ENCODE measurements at places on chromosomes 7 and 10.

DNA sequence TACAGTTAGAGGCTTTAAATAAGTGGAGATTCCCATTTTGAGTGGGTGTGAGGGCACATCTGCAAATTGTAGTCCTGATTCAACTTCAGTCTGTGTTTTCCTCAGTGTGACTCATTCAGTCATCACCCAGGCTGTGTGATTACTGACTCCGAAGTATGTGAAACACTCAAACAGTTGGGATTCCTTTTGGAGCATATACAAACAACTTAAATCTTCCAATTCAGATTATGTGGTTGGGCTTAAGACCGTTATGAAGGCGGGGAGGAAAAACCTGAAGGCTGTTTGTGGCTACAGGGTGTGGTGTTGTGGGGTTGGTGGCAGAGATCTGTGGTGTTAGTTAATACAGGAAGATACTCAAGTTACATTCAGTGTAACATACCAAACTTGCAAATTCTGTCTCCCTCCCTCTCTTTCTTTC lies 259.7 kb upstream of the FERD3L start:
- no peak for DNase-seq

- no peak for DNase-seq
These were observed 17.7 kb downstream of the IL15RA start for GRCh38 chr10:5959581-5960069.

DNA sequence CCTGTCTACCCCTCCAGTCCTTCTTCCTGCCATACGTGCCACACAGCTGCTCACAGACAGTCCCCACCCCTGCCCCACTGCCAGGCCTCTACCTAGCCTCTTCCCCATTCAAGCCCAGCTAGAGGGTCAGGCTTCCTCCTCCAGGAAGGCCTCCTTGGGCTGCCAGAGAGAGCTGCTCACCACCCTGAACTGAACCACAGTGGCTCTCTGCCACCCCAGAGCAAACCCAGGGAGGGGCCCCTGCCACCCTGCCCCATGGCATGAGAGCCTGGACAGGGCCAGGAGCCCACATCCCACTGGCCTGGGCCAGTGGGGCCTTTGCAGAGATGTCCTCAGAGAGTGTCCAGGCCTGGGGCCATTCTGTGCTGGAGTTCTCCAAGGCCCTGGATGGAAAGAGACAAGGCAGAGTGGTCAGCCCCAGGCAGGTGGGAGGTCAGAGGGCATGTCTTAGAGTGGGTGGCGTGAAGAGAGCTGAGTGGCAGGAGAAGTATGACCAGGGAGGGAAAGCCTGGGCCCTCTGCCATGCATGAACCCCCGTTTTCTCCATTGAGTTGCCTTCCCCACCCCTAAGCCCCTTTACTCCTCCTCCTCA lies 40.4 kb downstream of the TMEM270 start:
- no peak for DNase-seq

GRCh38 chr10:122122493-122122892 lies 133.5 kb downstream of the TACC2 start:
- no peak for DNase-seq

- DNase-seq, result no peak
These were observed 91.5 kb upstream of the THSD7A start for GRCh38 chr7:11923376-11923930.

- no peak for DNase-seq
These were observed 136.4 kb upstream of the ASAH2 start for GRCh38 chr10:50387732-50388073.

- DNase-seq, result no peak
These were observed 151.8 kb upstream of the ASAH2 start for GRCh38 chr10:50403074-50403473.

DNA sequence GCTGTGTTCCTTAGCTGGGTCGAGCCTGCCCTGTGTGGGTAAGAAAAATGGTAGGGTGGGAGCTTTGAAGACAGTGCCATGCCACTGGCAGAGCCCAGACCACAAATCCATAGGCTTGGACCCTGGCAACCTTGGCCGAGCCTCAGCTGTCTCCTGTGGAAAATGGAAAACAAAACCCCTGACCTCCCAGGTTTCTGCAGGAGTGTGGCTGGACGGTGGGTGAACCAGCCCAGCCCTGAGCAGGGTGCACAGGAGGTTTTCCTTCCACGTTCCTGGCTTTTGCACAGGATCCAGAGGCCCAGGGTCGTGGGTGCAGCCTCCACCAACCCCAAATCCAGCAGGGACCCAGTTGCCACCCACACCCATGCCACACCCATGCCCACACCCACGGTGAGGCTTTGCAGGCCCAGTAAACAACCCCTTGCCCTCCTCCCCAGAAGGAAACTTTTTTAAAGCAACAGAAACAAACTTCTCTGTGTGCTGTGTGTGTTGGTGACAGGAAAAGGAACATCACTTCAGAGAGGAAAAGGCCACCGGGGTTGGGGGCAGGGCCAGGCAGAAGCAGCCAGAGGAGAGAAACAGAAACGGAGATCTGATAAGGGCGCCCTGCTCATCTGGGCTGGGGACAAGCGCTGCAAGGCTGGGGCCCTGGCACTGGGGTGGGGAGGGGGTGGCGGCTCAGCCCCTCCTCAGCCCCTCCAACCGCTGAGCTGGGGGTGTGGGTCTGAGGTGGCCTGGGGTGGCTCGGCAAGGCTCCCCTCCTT lies 20.7 kb upstream of the ZMIZ1 start:
- DNase-seq, result no peak

- DNase-seq, result no peak
These were observed 45.7 kb downstream of the HIBADH start for GRCh38 chr7:27616914-27617548.

DNA sequence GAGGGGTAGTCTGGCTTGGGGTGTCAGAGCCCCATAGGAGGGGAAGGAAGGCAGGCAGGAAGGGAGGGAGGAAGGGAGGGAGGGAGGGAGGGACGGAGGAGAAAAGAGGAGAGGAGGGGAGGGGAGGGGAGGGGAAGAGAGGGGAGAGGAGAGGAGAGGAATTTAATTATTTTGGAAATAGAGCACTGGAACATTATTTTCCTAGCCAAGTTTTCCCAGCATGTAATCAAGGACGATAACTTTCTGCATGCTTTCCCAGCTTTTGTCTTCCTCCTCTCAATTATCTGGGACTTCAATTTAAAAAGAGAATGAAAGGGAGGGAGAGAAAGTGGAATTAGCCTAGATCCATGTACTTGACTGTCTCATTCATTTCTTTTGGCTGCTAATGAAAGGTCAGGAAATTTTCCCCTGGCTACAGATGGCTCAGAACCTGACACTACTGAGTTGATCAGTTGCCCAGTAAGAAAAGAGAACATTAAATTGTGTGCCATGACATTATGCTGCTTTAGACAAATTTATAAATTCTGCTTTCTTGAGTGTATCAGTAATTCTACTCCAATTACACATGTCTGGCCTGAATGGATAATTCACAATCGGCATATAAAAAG lies 148.8 kb downstream of the LRRC4 start:
- no peak for DNase-seq

DNA sequence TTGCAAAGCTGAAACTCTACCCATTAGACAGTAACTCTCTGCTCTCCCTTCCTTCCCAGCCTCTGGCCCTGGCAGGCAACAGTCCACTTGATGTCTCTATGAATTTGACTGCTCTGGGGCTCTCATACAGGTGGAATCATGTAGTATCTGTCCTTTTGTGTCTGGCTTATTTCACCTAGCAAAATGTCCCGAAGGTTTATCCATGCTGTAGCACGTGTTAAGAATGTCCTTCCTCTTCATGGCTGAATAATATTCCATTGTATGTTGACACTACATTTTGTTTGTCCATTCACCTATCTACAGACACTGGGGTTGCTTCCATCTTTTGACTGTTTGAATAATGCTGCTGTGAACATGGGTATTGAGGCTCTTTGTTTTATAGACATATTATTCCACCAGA lies 128.9 kb downstream of the EGFR start:
- DNase-seq, result no peak

DNA sequence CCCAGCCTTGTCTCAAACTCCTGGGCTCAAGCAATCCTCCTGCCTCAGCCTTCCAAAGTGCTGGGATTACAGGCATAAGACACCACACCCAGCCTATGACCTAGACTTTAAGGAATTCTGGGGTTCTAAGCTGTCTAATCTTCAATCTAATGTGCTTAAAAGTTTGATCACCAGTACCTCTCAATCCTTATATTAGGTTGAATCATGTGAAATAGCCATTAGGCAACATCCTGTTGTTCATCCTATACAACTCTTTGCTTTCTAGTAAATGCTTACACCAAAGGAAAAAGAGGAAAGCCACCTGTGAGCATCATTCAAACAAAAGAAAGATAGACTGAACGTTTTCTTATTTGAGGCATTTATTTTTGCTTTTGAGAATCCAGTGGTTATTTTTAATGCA lies 56.0 kb downstream of the ATOH7 start:
- DNase-seq, result no peak

DNA sequence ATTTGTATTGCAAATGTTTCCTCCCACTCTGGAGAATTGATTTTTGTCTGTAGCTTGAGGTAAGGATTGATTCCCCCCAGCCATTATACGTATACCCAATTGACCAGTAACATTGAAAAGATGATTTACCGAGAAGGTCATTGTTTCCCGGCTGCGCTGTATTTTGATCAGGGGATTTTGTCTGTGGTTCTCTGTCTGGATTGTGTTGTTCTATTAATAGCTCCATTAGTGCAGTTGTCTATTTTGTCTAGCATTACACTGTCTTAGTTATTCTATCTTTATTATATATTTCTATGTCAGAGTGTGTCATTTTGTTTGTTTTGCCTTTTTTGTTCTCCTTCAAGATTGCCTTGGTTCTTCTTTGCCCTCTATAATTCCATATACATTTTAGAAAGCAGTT lies 37.7 kb downstream of the AHR start:
- no peak for DNase-seq

- DNase-seq, result no peak
These were observed 401 bp downstream of the LRRC27 start for GRCh38 chr10:132332433-132332754.

DNA sequence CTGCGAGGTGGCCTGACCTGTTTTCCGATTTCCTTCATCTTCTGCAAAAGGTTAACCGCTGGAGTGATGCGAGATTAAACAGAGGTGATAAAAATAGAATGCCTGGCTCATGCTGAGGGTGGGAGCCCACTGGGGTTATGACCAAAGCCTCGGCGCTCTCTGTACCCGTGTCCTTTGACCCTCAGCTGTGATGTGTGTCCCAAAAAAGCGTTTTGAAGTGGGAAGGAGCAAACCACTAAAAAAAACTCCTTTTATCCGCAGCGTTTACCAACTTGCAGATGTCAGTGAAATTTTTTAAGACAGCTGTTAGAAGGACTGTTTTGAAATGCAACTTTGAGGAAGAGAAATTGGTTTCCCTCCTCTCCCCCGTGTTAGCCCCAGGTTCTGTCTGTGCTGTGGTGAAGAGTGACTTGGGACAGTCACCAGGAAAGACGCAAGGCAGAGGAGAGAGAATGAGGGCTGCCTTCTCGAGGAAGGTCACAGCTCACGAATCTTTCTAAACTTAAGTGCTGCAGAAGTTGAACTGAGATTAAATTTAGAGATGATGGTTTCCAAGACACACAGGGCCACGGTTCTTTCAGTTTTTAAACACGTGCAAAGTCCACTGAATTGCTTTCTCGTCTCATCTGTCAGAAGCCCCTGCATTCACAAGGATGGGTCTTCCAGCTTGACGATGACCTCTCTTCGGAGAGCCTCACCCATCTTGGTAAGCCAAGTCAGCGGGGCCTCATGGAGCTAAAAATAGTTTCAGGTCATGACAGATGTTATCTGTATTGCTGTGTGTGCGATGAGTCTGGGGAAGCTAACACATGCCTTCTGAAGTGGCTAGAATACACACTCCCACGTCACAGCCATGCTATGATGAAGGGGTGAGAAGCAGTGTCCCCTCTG lies 27.6 kb downstream of the AMZ1 start:
- no peak for DNase-seq

GRCh38 chr10:74925291-74925690 lies 98.9 kb downstream of the KAT6B start:
- no peak for DNase-seq

DNA sequence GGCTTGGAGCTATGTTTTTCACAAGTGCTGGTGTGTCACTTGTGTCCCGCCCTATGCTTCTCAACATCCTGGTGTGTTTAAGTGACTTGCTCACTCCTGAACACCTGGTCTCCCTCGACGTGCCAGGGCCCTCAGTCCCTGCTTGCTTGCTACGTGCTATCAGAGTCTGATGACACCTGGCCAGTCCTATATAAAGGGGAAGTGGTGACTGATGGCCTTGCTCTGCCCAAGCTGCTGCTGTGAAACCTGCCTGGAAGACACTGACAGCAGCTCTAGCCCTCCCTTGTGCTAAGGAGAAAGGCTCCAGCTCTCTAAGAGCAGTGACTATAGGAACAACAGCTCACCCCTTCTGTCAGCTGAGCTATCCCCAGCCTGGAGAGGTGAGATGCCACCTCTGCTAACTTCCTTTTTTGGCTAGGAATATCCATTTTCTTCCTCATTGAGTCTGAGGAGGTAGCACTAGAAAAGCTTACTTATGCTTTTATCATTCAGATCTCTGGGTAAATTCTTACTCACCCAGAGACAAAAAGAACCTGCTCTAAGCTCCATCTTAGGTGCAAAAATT lies 77.2 kb upstream of the PLXNA4 start:
- no peak for DNase-seq

- DNase-seq, result no peak
These were observed 78.4 kb upstream of the IKZF1 start for GRCh38 chr7:50226145-50226544.

GRCh38 chr7:157006829-157007469 lies 3.5 kb downstream of the MNX1 start:
- no peak for DNase-seq

- no peak for DNase-seq
These were observed 5.9 kb upstream of the HDAC9 start for GRCh38 chr7:18489624-18490023.

DNA sequence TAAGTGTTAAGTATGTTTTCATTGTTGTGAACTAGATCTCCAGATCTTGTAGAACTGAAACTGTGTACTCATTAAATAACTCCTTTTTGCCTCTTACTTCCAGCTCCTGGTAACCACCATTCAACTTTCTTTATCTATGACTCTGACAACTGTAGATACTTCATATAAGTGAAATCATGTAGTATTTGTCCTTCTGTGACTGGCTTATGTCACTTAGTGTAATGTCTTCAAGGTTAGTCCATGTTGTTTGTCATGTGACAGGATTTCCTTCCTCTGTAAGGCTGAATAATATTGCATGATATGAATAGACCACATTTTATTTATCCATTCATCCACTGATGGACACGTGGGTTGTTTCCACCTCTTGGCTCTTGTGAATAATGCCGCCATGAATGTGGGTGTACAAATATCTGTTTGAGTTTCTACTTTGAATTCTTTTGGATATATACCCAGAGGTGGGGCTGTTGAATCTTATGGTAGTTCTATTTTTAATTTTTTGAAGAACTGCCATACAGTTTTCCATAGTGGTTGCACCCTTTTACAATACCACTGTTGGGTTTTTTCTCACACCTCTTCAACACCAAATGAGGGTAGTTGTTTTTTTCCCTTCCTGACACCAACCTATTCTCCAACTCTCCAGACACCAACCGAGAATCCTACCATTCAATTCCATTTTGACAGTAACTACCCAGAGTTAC lies 10.7 kb upstream of the FMC1 start:
- DNase-seq, result no peak

GRCh38 chr10:28118985-28119628 lies 120.2 kb upstream of the ODAD2 start:
- DNase-seq, result no peak

GRCh38 chr7:130669085-130669700 lies 645 bp upstream of the COPG2 start:
- no peak for DNase-seq

GRCh38 chr7:77826300-77826699 lies 27.7 kb downstream of the PHTF2 start:
- no peak for DNase-seq

Data from stimulated activated CD8-positive, alpha-beta memory T cell treated with anti-CD3 and anti-CD28 coated beads, Interleukin-2, amount 100 ng/mL, for 1 hour (primary cell).